ENCODE measurements at places on chromosomes 12 and 14.

- no peak for DNase-seq
These were observed 32.5 kb upstream of the EMP1 start for GRCh38 chr12:13163868-13164635.

- DNase-seq, result no peak
These were observed 244.9 kb upstream of the DIO2 start for GRCh38 chr14:80456209-80456608.

DNA sequence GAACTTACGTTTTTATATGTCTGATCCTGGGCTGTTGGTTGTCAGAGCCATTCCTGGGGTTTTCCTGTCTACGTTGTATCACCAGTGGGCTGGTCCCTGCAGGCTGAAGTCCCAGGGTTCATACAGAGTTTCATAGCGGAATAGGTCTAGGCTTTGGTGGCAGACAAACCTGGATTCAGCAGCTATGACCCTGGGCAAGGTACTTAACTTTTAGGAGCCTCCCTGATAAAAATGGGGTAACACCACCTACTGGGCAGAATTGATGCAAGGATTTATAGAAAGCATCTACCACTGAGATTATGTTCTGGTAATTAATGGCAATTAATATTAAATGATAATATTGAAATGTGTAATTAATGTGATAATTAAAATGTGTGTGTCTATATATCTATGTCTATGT lies 141.2 kb downstream of the SYNE2 start:
- no peak for DNase-seq

GRCh38 chr14:29650554-29651269 lies 276.9 kb downstream of the PRKD1 start:
- DNase-seq, result no peak

DNA sequence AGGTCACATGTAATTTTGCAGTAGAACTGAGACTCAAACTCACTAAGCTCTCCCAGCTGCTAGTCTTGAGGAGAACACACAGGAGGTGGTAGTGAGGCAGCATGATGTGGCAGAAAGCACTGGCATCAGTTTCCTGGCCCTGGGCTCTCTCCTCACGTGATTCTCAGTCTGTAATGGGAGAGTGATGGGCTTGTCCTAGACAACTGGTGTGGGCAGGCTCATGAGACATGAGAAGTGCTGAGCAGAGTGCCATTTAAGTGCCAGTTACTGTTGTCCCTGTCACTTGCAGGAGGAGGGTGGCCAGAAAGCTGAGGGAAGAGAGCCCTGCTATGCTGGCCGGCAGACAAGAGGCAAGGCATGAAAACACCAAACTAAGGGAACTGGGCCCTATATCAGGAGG lies 48.5 kb upstream of the OVCH1 start:
- no peak for DNase-seq

- no peak for DNase-seq
These were observed 66.7 kb downstream of the RIMBP2 start for GRCh38 chr12:130649101-130650045.

DNA sequence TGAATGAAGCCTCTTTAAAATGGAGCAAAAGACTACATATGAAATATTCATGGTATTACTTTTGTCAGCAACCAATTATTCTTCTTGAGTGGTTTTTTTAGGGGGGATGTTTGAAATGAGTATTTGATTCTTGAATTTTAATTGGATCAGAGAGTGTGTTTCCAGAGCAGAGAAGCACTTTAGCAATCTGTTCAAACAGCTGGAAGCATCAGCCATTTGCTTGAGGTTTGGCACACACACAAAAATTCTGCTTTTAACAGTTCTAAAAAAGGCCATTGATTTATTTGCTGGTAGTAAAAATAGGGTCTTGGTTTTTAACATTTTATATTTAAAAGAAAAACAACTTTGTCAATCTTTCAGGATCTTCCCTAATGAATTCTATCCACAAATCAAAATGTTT lies 292.7 kb downstream of the LRFN5 start:
- DNase-seq, result no peak

GRCh38 chr14:99721792-99722516 lies 37.9 kb downstream of the CYP46A1 start:
- no peak for DNase-seq

DNA sequence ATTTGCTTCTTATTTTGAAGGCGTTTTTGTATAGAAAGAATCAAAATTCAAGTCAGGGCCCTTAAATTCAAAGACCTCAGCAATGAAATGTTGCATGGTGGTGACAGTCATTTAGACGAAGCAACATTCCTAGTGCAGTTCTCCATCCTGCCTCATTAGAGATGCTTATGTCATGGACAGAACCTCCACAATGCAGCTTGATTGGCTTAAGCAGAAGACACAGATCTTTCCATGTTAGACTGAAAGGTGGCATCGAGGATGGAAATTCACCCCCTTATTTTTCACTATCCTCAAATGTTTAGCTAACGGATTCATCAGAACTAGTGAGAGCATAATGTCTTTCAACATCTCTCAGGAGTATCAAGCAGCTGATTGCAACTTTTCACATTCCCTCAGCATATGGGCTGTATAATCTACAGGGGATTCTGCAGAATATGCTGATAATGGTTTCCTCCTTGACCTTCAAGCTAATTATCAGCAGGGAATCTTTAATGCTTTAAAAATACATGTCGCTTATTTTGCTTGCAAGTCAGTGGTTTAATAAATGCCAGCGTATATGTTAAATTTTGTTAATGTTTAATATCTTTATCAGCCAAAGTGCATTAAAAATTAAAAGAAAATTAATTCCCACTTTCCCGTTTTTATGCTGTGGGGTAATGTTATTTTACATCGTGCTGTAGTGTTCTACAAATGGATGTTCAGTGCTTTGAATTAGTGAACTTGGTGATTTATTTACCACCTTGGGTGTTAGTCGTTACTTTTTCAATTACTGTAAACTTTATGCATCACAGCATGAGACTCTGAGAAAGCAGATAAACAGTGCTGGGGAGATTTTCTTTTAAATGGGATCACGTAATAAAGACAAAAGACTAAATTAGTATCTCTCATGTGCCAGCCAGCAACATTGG lies 12.8 kb upstream of the NRDE2 start:
- no peak for DNase-seq

DNA sequence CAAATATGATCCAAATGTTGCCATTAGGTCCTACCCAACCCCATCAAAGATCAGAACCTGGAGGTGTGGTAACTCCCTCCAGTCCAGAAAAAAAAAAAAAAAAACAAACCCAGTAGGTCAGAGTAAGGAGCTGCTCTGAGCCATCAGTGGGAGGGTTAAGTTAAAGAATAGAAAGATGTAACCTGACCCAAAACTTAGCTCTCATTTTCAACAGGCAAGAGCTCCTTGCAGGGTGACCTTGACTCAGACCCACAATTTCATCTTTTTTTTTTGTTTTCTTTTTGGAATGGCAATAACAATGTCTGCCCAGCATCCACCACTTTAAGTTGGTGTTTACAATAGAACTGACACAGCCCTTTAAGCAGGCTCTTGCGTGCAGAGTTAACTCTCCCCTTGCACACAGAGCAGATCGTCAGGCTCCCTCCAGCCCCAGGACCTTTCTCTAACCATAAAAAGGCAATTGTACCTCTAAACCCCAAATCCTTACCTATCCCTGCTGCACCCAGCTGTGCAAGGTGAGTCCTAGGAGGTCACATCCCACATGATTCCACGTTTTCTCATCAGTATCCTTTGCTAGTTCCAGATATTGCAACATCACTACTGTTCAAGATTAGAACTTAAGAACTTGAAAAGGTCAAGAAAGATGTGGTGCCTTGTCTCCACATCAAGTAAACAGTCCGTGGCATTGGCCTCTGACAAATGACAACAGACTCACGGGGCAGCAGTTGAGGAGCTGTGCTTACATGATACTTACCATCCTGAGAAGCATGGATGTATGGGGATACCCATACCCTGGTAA lies 178.6 kb upstream of the EEA1 start:
- DNase-seq, result no peak

- no peak for DNase-seq
These were observed 859 bp downstream of the PALS1 start for GRCh38 chr14:67242168-67242420.
